Esophagus squamous epithelium (tissue), 5 donors: ENCODE measurements at places on chromosomes 7 and 10.

- no peak for DNase-seq
These were observed 24.0 kb downstream of the ZPBP start for GRCh38 chr7:50068850-50069551.

- no peak for DNase-seq
These were observed 9.9 kb downstream of the TWIST1 start for GRCh38 chr7:19107356-19108146.

- no peak for DNase-seq
These were observed 14.2 kb downstream of the SLC29A3 start for GRCh38 chr10:71333129-71333887.

GRCh38 chr7:120554960-120555571 is 282.1 kb downstream of the KCND2 start:
- no peak for DNase-seq

DNA sequence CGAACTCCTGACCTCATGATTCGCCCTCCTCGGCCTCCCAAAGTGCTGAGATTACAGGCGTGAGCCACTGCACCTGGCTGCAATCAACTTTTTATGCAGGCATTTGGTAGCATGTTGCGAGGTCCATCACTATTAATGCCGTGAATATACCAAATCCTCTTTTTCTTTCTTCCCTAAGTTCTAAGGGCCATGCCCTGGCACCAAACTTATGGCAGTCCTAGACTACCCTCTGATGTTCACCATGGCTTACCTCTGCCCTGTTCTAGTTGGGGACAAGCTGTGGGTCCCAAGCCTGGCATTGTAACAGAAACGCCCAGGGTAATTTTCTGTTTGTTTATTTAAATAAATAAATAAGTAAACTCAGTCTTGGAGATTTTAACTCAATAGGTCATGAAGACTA is 13.3 kb downstream of the PRSS2 start:
- DNase-seq = no peak

DNA sequence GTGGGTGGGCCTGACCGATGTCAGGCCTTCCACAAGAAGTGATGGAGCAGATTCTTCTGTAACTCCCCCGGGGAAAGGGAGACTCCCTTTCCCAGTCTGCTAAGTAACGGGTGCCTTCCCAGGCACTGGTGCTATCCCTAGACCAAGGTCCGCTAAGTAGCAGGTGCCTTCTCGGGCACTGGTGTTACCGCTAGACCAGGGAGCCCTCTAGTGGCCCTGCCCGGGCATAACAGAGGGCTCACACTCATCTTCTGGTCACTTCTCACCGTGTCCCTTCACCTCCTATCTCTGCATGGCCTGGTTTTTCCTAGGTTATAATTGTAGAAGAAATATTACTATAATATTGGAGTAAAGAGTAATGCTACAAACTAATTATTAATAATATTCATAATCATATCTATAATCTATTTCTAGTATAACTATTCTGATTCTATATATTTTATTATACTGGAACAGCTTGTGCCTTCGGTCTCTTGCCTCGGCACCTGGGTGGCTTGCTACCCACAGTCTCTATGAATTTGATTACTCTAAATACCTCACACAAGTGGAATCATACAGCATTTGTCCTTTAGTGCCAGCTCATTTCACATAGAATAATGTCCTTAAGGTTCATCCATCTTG is 1378.7 kb downstream of the XPNPEP1 start:
- DNase-seq = no peak

DNA sequence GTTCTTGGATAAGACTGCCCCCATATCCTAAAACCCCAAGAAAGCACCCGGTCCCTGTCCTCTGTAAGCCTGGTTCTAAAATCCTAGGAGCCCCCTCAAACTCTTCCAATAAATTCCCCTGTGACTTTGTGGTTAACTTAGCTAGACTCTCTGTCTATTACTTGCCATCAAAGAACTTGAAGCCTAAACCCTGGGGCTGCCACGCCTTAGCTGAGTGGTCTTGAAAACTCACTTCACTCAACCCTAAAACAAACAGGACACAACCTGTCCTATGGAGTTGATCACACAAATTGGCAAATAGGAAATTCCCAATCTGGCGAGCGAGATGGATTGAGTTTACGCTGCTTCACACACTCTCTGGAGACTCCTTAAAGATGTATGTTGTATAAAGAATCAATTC is 191.4 kb upstream of the SVIL start:
- no peak for DNase-seq
